ENCODE measurements at places on chromosomes 4 and X.

- DNase-seq: no peak
These were observed 2.1 kb downstream of the MBNL3 start for GRCh38 chrX:132486599-132487178.

GRCh38 chr4:76641758-76642157, 206.7 kb downstream of the SHROOM3 start:
- no peak for DNase-seq

- no peak for DNase-seq
These were observed 377.0 kb downstream of the ZNF674 start for GRCh38 chrX:46168254-46168653.

- DNase-seq: no peak
These were observed 18.5 kb downstream of the SPATA18 start for GRCh38 chr4:52069571-52069970.

GRCh38 chr4:4841156-4841555, 18.3 kb upstream of the MSX1 start:
- DNase-seq: no peak

DNA sequence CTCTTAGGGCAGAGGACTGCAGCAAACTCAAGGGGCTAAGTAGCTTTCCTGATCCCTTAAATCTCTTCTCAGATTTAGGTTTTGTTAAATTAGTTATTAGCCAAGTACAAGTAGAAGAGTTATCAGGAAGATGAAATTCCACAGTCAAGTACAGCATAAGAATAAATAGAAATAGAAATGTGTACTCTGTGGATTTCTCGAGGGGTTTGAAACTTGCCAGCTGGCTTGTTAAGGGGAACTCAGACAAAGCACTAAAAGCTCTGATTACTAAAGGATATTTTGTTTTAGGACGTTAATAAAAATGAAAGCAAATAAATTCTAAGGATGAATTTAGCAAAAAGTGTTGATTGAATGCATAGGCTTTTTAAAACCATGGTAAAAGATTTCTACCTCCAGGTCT, 654.6 kb downstream of the RAPGEF2 start:
- DNase-seq: no peak

- DNase-seq: no peak
These were observed 14.5 kb upstream of the TXLNG start for GRCh38 chrX:16771483-16772398.

GRCh38 chr4:15001248-15001868, 923 bp upstream of the CPEB2 start:
- no peak for DNase-seq

DNA sequence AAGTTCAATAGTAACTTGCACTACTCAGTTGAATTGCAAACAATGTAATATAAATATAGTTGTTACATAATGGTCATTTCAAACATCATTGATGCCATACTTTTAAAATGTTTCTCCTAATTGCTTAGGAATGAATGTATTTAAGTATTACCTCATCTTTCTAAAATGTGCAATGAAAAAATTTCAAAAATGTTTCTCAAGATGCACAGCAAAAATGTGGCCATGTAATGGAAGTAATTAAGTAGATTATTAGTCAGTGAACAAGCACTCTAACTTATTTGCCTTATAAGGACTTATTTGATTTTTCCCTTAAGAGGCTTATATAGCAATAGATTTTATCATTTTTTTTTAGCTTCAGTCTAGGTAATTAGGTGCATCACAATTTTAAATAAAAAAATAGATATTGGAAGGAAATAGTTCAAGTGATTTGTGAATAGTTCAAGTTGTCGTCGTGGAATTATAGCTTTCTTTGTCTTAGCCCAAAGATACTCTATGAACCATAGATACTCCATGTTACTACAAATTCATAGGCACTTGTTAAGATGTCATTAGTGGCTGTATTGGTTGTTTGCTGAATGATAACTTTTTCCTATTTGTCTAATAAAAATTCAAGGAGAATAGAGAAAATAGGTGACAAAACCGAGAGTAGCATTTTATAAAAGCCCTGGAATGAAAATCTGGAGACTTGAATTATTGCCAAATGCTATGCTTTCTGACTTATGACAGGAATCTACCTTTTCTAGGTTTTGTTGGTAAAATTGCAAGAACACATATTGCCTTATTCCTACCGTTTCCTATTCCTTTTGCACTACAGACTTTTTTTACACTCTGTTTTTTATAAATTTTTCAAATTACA, 118.5 kb downstream of the TLL1 start:
- DNase-seq: no peak

DNA sequence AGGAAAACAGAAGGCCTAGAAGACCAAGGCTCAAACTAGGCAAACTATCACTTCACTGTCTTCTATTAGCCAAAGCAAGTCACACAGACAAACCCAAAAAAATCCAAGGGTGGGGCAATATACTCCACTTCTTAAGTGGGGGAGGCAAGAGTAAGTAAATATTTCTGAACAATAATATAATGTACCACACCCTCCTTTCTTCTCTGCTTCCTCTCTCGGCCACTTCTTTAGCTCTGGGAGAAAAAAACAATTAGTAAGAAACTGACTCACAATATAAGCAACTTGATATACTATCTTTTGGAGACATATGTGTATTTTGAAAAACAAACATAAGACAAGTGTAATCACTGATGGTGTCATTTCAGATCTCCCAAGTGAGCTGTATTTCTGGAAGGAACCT, 14.8 kb downstream of the DCAF8L1 start:
- no peak for DNase-seq

GRCh38 chr4:42018451-42018850, 28.1 kb downstream of the SLC30A9 start:
- no peak for DNase-seq

DNA sequence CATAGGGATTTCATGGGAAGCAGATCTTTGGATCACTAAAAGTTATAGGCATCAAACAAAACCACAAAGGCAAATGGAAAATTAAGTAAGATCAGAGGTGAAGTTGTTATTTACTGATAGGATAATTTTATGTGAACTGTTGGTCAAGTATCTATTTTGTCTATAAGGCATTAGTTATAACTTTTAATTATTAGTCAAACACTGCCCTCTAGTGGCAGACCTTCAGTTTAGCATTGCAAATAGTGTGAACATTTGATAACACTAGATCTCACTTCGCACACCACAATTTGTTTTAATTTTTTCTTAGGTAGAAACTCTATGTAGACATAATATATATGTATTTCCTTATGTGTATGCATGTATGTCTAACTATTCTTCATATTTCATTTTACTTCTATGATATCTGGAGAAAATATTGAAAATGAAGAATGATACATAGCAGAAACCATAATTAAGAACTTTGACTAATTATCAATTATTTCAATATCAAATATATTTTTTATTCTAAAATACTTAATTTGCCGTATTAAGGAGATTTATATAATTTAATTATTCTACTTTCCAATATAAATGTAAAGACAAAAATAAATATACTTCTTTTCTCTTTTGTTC, 214.5 kb upstream of the TACR3 start:
- DNase-seq: no peak

GRCh38 chr4:121913667-121914066, 38.2 kb downstream of the TRPC3 start:
- DNase-seq: no peak

- peak; percentile 48 for DNase-seq
These were observed 72.5 kb downstream of the RAPGEF2 start for GRCh38 chr4:159175085-159175988.

DNA sequence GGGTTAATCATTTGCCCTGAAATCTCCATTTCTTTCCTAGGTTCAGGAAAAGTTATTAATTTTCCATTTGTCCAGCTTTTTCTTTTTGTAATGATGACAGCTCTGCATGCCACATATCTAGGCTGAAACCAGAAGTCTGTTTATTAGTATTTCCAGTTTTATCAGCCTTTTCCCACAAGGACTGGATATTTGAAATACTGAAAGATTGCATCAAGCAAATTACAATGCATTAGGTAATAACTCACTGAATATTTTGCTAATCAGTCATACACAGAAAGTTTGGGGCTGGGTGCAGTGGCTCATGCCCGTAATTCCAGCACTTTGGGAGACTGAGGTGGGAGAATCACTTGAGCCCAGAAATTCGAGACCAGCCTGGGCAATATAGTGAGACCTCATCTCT, 21.5 kb downstream of the SLC9A7 start:
- no peak for DNase-seq

- no peak for DNase-seq
These were observed 54.7 kb downstream of the ANAPC10 start for GRCh38 chr4:145043306-145043705.

DNA sequence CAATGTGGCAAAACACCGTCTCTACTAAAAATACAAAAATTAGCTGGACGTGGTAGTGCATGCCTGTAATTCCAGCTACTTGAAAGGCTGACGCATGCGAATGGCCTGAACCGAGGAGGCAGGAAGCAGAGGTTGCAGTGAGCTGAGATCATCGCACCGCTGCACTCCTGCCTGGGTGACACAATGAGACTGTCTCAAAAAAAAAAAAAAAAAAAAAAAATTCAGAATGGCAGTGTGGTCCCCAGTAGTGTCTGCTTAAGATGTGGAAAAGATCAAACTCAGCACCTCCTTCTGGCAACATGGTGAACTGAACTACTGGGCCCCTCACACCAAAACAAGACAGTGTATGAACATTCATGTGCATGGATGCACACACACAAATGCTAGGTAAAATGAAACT, 32.2 kb downstream of the SMS start:
- DNase-seq: no peak

GRCh38 chrX:137929951-137930350, 364.0 kb downstream of the ZIC3 start:
- no peak for DNase-seq

- DNase-seq: no peak
These were observed 166.5 kb downstream of the TBX22 start for GRCh38 chrX:80181079-80181478.

DNA sequence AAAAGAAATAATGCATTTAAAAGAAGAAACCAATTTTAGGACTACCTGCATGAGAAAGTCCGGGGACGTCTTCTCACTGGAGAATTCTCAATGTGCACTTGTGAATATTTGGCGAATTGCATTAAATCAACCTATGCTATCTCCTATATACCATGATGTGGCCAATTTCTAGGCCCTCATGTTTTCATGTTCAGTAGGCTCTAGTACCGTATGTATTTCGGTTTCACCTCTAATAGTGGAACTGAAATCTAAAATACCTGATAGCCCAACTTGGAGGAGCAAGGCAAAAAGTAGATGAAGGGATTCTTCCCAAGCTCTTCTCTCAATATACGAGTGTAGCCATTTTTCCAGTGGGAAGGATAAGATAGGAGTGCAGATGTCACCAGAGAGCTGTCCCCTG, 11.4 kb upstream of the FGF2 start:
- no peak for DNase-seq

DNA sequence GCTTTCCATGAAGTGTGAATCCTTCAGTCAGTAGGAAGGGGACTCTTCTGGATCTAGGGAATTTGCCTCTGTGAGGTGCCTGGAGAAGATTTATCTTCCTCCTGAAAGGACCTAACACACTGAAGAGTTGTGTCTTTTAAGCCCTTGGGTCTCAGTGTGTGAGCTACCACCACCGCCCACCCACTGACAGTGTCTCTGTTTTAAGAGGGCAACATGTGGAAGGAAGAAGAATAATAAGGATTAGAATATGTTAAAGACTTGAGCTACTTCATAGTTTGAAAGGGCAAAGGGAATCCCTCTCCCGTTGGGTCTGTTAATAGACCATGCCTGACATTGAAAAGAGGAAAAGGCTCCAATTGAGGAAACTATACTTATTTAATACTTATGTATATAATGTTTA, 64.3 kb upstream of the TLR2 start:
- DNase-seq: no peak

GRCh38 chr4:128513664-128514484, 226.3 kb upstream of the PGRMC2 start:
- no peak for DNase-seq

GRCh38 chr4:151250706-151251105, 26.3 kb upstream of the PRSS48 start:
- no peak for DNase-seq

GRCh38 chr4:97104666-97105065, 1038.6 kb downstream of the STPG2 start:
- no peak for DNase-seq

DNA sequence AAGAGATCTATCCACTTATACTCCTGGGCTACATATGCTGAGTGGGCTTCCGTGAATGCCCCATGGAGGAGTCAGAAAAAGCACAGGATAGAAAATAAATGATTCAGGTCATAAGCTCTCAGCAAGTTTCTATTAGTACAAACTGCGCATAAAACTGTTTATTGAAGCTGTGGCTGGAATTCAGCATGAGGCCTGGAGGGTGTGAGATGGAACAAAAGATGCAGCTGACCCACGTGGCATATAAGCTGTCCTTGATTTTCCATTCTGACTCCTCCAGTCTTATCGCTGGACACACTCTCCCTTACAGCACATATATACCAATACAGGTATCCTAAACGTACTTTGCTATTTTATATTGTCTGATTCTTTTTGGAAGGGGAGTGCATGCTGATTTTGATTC, 17.9 kb downstream of the GRXCR1 start:
- no peak for DNase-seq

DNA sequence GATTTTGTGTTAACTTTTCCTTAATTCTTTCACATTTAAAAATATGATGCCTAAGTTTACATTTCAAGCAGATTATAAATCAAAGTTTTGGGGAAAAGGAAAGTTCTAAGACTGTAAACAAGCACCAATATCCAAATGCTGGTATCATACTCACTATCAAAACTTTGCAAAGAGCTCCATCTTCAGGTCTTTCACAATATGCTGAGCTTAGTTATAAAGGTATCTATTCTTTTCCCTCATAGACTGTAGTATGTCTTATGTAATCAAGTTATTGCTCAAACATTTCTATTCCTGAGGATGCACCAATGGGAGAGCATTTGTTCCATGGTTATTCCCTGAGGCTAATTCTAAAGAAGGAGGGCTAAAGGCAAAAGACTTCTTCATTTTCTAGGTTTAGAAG, 207.9 kb upstream of the FAM241A start:
- DNase-seq: no peak

GRCh38 chr4:2745981-2746806, 9.9 kb downstream of the TNIP2 start:
- peak; percentile 66 for DNase-seq

- DNase-seq: no peak
These were observed 181.9 kb upstream of the ANXA3 start for GRCh38 chr4:78369679-78370078.

DNA sequence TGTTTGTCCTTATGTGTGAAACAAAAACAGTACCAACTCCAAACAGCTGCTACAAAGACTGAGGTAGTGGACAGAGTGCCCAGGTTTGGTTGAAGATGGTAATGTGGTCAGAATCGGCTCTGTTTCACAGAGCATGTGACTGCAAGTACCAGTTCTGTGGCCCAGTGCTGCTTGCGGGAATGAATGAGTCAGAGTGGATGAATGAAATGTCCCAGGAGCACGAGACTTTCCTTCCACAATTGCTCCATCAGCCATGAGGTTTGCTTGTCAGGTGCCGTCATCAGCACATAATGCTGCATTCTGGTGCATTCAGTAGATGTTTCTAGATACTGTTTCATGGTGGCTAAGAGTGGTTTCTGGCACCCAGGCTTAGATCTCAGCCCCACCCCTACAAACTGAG, 84.2 kb downstream of the GPR143 start:
- DNase-seq: no peak

GRCh38 chrX:2767631-2768455, 16.0 kb downstream of the XG start:
- DNase-seq: no peak

GRCh38 chr4:40621229-40621591, 8.5 kb downstream of the RBM47 start:
- no peak for DNase-seq
